ENCODE measurements at places on chromosomes 6 and 20. TPM values are rescaled to one million over a fixed set of nuclear protein-coding genes. Genes with fewer than 3 reads are reported as not detected.

GRM1 gene
- total RNA-seq, result 1.9 TPM

SLC22A2 gene
- total RNA-seq, result 1.9 TPM

ETV7 gene
- 0.96 TPM for total RNA-seq

HLA-DRB5 gene
- 2.9 TPM for total RNA-seq

RBPJL gene
- not detected for total RNA-seq

LTA gene
- total RNA-seq, result not detected

NTSR1 gene
- 1.4 TPM for total RNA-seq

KHDC1L gene
- not detected for total RNA-seq

BHLHE23 gene
- total RNA-seq, result 2.6 TPM

MYCT1 gene
- 3.1 TPM for total RNA-seq

NT5DC1 gene
- total RNA-seq, result 20.0 TPM

FYN gene
- total RNA-seq, result 163 TPM

CDH26 gene
- total RNA-seq, result 7.9 TPM

EFCAB8 gene
- total RNA-seq, result 0.96 TPM

HLA-DOA gene
- 0.72 TPM for total RNA-seq

NOTCH4 gene
- total RNA-seq, result 6.7 TPM

PDYN gene
- total RNA-seq, result 1.4 TPM

OOEP gene
- not detected for total RNA-seq

RAET1G gene
- total RNA-seq, result 2.2 TPM

OXT gene
- total RNA-seq, result not detected

MYH7B gene
- not detected for total RNA-seq

TCP11 gene
- not detected for total RNA-seq

TTK gene
- 7.0 TPM for total RNA-seq

SCGN gene
- total RNA-seq, result not detected

OSTM1 gene
- total RNA-seq, result 52.2 TPM

OSBPL2 gene
- total RNA-seq, result 42.4 TPM

PPP1R14C gene
- total RNA-seq, result 10.8 TPM

PPIL6 gene
- total RNA-seq, result 1.4 TPM

MATN4 gene
- total RNA-seq, result not detected

NKX2-2 gene
- total RNA-seq, result 1.4 TPM

TPMT gene
- 7.7 TPM for total RNA-seq

ARHGAP40 gene
- 0.96 TPM for total RNA-seq

VGLL2 gene
- not detected for total RNA-seq

SSTR4 gene
- 2.6 TPM for total RNA-seq

FAM83C gene
- total RNA-seq, result 0.72 TPM
